Activated CD8-positive, alpha-beta T cell treated with anti-CD3 and anti-CD28 coated beads, Interleukin-2, amount 10 ng/mL, durations not matched to agents 7 days and 5 days (primary cell): ENCODE measurements at places on chromosomes 4 and X. TPM values are rescaled to one million over a fixed set of nuclear protein-coding genes. Genes with fewer than 3 reads are reported as not detected.

PIM2 gene
- total RNA-seq, result 53.6 TPM

GRCh38 chr4:5816851-5817375 is 76.0 kb downstream of the CRMP1 start:
- DNase-seq, result no peak

GRCh38 chr4:61549336-61549735 is 349.2 kb downstream of the ADGRL3 start:
- DNase-seq, result no peak

DNA sequence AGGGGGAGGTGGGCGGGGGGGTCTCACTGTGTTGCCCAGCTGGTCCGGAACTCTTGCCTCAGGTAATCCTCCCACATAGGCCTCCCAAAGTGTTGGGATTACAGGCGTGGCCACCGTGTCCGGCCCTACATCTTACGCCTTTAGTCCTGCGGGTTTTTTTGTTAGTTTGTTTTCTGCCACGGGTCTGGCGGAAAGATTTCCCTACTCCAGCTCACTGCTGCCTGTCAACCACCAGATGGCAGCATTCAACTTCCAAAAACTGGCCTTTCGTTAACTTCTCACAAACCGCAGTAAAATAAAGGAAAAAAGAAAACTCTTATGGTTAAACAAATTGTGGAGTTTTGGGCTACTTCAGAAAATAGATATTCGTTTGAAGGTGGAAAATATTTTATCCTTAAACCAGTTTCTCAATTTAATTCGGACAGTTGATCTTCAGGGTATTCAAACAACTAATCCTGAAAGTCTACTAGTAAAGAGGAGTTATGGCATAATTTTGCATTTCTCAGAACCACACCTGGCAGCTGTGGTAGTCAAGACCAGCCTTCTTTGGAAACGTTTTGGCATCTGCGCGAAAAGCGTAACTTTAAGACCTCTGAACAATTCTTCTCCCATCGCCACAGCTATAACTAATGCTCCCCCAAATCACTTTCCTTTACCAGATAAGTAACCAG is 41.1 kb downstream of the LUZP4 start:
- DNase-seq, result peak; percentile 22

GRCh38 chr4:140799686-140800225 is 43.6 kb upstream of the TBC1D9 start:
- DNase-seq, result no peak

DNA sequence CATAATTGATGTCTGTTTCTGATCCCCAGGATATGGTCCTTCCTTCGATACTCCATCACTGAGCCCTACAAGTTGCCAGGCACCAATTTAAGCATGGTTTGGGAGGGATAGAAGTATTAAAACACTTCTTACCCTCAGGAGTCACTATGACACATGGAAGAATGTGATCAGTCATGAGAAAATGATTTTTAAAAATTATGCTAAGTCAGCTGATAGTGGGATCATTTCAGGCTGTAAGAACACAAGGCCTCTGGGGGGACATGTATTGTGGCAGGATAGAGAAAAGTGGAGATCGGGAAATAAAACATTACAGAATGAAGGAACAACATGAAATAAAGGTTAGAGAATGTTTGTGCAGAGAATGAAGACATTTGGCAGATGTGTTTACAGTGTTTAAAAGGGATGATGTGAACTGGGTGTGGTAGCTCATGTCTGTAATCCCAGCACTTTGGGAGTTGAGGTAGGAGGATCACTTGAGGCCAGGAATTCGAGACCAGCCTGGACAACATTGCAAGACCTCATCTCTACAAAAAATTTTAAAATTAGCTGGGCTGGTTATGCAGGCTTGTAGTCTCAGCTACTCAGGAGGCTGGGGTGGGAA is 64.0 kb downstream of the ELOVL6 start:
- no peak for DNase-seq

DNA sequence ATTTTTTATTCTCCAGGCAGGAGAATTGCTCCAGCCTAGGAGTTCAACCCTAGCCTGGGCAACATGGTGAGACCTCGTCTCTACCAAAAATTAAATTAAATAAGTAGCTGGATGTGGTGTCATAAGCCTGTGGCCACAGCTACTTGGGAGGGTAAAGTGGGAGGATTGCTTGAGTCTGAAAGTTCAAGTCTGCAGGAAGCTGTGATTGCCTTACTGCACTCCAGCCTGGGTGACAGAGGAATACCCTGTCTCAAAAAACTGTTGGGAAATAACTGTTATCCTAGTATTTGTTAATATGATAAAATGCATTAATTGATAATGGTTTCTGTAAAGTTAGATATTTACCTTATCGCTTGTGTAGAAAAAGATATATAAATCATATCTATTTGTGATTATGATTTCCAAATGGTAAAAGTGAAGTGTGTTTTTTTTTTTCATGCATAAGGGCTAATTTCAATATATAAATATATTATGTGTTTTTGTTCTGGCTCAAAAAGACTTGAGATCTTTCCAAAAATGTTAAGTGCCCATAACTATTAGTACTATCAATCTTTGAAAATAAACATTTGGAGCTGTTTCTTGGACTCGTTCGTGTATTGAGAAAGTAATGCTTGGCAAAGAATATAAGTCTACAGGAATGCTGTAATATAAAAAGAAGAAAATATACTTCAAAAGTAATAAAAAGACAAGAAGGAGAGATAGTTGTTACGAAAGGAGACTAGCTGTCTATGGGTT is 396.6 kb downstream of the ADGRL3 start:
- no peak for DNase-seq

- DNase-seq, result no peak
These were observed 328.6 kb upstream of the NR3C2 start for GRCh38 chr4:148770848-148771247.

NPY5R gene
- not detected for total RNA-seq

- no peak for DNase-seq
These were observed 351.2 kb downstream of the ARHGAP24 start for GRCh38 chr4:85826060-85826678.

- no peak for DNase-seq
These were observed 47.0 kb downstream of the COQ2 start for GRCh38 chr4:83237591-83237990.

ART3 gene
- not detected for total RNA-seq

DNA sequence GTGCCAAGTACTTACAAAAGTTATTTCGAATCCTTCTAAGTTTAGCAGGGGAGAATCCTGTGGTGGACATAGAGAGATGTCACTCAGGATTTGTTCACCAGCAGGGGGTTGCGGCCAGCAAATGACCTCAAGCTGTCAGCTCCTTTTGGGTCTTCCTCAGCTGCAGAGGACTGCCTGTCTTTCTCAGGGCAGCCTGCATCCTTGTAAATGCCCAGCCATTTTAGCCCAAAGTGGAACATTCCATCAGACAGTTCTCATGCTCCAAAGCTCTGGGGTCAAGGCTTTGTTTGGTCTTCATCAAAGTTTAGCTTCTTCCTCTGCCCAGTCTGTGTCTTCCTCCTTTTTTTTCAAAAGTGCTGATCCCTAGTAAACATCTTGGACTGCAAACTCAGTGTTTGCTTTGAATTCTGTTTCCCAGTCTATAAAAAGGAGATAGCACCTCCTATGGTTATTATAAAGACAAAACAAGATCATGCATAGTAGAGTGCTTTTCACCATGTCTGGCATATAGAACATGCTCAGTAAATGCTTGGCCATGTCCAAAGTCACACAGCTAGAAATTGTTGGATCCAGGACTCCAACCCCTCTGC is 156.4 kb upstream of the GATB start:
- no peak for DNase-seq

DNA sequence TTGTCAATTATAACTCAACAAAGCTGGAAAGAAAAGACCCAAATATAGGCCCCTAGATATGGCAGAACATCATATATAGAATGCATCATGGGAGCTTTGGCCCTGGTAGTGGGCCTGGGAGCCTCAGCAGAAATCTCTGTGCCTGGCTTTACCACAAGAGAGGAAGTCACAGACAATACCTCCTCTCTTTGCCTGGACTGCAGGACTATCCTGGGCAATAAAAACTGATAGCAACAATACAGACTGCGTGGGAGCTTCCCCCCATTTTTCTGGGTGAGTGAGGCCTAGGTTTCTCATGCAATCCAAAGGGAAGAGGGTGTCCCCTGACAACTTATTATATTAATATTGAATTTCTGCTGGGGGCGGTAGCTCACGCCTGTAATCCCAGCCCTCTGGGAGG is 64.0 kb upstream of the NFKB1 start:
- DNase-seq, result no peak

GRCh38 chr4:77734928-77735327 is 84.2 kb downstream of the CNOT6L start:
- DNase-seq, result peak; percentile 74

DNA sequence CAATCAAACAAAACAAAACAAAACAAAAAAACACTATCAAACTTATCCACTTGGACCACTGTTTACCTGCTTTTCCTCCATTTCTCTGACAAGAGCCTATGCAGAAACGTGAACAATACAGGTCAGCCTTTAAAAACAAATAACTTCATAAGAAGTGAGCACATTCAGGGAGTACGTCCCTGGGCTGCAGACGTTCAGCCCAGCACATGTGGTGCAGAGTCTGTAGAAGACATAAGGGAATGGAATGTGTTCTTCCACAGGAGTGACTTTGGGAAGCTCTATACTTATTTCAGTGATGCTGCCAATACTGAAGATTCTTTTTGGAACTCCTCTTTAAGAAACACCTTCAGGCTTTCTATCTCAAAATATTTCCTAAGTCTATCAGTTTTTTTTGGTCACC is 120.6 kb downstream of the SPRY1 start:
- DNase-seq, result no peak

DNA sequence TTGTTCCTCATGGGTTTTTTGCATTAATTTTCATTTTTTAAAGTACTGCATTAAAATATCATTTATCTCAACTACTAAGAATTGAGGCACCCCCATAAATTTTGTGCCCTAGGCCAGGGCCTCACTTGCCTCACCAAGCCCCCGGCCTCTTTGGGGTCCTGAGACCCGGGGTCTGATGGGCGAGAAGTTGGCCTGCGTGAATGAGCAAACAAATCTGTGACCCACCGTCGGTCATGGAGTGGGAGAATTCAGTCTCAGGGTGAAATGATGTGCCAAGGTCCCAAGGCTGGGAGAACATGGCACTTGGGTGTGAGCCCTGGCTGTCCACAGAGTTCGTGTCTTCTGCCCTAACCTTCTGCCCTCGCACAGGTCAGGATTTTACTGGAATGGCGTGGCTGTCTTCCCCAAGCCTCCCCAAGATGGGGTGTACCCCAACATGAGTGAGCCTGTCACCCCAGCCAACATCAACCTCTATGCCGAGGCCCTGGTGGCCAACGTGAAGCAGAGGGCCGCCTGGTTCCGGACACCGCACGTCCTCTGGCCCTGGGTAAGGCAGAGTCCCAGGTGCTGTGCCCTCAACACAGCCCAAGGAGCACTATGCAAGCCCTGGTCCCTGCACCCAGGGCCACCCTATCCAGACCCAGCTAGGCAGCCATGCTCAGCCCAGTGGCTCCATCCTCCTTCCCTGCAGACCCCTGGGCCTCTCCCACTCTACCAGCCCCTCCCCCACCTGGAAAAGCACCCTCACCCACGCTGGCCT is 18.0 kb downstream of the MAN2B2 start:
- DNase-seq, result no peak

- DNase-seq, result no peak
These were observed 136.4 kb downstream of the AMELX start for GRCh38 chrX:11429538-11430085.

DNA sequence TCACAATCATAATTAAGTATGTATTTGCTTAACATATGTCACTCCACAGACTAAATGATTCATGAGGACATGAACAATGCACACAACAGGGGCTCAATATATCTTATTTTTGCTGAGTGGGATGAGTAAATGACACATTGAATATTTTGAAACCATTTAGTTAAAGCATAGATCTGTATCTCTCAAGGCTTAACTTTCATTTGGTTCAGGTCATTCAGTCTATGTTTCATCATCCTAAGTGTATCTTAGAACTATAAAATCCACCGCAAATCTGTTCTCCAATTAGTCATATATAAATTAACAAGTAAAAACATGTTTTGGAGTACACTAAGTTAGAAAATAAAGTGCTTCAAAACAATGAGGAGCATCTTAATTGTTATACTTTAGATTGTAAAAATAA is 45.8 kb downstream of the AREG start:
- DNase-seq, result no peak

CFAP99 gene
- not detected for total RNA-seq

DIPK2B gene
- total RNA-seq, result not detected

BEX1 gene
- total RNA-seq, result not detected

GRCh38 chr4:55272589-55272988 is 73.5 kb upstream of the SRD5A3 start:
- no peak for DNase-seq

GRCh38 chr4:11232015-11232414 is 196.7 kb downstream of the HS3ST1 start:
- no peak for DNase-seq

DNA sequence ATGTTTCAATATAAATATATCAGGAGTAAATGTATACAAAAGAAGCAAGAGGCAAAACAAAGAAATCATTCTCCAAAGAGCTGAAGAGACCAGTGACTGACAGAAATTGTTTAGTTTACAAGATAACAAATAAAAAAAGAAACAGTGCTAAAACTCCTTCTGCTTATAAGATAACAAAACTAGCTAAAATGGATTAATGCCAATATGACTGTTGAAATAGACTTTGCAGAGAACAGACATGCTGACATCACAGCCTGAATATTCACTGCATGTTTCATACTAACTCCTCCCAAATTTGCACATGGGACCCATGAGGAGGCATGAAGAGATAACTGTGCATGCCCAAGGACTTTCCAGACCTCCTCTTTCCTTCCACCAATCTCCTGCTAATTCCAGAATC is 6.2 kb upstream of the GABRA4 start:
- DNase-seq, result no peak

DNA sequence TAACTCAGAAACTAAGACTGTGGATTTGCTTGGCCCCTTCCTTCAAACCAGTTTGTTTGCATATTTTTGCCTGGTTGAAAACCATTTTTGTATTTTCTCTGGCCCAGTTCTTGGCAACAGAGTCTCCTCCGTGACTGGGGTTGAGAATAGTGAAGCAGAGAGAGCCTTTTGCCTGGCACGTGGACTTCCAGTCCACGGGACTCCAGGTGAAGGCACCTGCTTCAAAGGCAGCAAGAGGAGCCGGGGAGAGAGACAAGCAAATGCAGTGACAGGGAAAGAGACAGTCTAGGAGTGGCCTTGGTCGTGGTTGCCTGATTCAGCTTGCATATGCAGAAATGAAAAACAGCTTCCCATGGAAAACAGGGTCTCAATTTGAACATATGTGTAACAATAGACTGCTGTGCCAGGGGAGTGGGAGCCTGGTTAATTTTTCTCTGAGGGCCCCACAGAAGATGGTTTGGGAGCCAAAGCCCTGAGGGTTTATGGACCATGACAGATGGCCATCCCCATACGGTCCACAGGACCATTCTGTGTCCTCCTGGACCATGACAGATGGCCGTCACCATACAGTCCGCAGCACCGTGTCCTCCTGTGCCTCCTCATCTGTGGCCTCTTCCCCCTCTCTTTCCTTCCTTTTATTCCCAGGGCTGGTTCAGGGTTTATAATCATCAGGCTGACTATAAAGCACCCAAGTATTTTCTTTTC is 272.2 kb upstream of the RASGEF1B start:
- no peak for DNase-seq

SLC9A7 gene
- 3.8 TPM for total RNA-seq

FGFBP1 gene
- not detected for total RNA-seq

- DNase-seq, result no peak
These were observed 1.2 kb downstream of the IL15 start for GRCh38 chr4:141637565-141637964.

ZCCHC4 gene
- total RNA-seq, result 11.4 TPM

GRCh38 chr4:66376396-66376795 is 706.1 kb upstream of the EPHA5 start:
- DNase-seq, result no peak
